ENCODE measurements at places on chromosomes 13 and 19. TPM values are rescaled to one million over a fixed set of nuclear protein-coding genes. Genes with fewer than 3 reads are reported as not detected.

GIPR gene
- total RNA-seq, result 24.6 TPM

AXL gene
- total RNA-seq, result not detected

C19orf73 gene
- 2.5 TPM for total RNA-seq

DNA sequence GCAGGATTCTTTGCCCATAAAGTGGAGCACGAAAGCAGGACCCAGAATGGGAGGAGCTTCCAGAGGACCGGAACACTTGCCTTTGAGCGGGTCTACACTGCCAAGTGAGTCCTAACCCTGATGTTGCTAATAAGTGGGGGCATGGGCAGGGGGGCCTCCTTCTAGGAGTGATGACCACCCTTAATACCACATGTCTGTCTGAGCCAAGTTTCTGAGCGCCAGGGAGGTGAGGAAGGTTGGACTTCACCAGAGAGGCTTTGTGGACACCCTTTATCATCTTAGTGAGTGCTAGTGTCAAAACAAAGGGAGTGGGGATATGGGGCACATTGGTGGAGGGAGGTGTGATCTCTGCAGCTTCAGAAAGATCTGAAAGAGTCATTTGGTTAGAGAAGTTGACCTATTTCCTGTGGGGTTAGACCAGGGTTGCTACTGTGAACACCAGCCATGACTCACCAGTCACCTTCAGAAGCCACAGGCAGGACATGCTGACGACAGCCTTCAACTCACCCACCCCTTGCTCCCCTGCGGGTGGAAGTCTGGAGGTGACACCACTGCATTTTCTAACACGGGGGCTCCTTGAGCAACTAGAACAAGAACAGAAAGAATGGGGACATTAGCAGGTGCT is 8.8 kb downstream of the ALOX5AP start:
- DNase-seq, result peak; percentile 34

DNA sequence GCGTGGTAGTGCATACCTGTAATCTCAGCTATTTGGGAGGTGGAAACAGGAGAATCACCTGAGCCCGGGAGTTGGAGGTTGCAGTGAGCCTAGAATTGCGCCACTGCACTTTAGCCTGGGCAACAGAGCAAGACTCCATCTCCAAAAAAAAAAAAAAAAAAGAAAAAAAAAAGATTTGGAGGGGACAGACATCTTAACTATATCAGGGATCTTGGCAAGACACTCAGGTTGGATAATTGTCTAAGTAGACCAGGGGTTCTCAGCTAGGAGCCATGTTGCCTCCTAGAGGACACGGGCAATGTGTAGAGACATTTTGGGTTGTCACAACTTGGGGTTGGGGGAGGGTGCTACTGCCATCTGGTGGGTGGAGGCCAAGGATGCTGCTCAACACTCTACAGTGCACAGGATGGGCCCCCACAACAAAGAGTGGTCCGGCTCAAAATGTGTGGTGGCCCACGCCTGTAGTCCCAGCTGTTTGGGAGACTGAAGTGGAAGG is 1.9 kb upstream of the ZNF580 start:
- peak; percentile 88 for DNase-seq

DNA sequence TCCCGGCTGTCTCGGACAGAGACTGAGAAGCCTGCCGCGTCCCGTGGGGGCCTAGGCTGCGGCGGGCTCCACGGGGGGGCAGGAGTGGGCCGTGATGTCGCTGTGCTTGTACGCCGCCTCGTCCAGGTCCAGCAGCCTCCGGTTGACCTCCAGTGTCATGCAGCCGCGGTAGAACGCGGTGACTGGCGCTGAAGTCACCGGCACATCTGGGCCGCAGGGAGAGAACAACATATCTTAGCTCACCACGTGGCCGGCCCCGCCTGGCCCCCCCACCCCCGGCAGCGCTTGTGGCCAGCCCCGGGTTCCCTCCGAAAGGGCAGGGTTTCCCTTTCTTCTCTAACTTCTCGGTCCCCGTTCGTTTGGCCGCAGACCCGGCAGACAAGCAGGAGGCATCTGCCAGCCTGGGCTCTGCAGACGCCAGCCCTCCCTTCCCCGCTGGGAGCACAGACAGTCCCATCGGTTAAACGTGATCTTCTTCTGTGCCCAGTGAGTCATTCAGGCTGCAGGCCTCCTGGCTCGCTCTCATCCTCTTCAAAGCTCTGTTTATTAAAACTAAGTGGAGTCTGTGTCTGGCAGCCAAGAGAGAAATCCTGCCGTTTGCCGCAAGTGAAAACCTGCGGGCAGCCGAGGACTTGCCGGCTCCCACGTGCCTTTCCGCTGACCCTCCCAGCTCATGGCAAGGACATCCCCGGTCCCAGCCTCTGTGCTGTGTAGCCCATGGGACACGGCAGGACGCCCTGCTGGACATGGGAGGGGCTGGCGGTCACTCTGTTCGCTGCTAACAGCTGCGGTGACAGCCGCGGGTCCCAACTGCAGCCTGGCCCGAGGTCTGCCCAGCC is 42.8 kb downstream of the GAS6 start:
- no peak for DNase-seq

- no peak for DNase-seq
Measured at GRCh38 chr13:48411841-48412531, 927 bp downstream of the LPAR6 start.

DNA sequence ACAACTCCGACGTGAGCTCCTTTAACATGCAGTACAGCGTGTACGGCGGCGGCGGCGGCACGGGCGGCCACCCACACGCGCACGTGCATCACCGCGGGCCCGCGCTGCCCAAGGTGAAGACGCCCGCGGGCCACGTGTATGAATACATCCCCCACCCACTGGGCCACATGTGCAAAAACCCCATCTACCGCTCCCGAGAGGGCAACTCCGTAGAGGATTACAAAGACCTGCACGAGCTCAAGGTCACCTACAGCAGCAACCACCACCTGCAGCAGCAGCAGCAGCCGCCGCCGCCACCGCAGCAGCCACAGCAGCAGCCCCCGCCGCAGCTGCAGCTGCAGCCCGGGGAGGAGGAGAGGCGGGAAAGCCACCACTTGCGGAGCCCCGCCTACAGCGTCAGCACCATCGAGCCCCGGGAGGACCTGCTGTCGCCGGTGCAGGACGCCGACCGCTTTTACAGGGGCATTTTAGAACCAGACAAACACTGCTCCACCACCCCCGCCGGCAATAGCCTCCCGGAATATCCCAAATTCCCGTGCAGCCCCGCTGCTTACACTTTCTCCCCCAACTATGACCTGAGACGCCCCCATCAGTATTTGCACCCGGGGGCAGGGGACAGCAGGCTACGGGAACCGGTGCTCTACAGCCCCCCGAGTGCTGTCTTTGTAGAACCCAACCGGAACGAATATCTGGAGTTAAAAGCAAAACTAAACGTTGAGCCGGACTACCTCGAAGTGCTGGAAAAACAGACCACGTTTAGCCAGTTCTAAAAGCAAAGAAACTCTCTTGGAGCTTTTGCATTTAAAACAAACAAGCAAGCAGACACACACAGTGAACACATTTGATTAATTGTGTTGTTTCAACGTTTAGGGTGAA is 6.6 kb downstream of the SLITRK5 start:
- peak; percentile 94 for DNase-seq

Measured in OCI-LY7 (cell line).